NCI-H1417 (cell line): ENCODE measurements at places on chromosomes 7 and 10.

DNA sequence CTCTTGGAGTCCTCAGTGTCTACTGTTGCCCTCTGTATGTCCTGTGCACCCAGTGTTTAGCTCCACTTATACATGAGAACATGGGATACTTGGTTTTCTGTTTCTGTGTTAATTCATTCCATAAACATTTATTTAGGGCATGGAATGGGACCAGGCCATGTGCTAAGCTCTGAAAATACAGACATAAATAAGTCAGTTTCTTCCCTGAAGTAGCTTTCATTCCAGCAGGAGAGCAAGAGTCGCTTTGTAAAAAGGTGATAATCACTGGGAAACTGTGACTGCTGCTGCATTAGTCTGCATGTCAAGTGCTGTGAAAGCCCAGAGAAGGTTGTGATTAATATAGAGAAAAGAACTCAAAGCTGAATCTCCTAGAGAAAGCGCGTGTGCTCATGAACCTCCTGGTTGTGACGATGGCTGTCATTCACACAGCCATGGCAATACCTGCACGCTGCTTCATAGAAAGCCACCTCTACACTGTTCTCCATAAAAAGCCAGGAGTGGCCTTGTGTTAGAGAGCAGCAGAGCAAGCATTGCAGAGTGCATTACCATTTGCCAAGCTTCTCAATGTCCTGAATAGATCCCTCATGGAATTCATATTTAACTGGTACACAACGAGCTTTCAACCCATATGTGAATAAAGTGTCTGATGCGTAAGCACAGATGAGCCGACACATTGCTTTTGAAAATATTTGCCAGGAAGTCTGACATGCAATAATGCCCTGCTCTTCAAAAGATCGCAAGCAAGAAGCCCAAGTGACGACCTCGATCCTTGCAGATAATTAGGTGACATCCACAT is 30.6 kb upstream of the PITRM1 start:
- no peak for DNase-seq

- peak; percentile 27 for DNase-seq
These were observed 11.5 kb upstream of the OGA start for GRCh38 chr10:101829561-101830315.

- no peak for DNase-seq
These were observed at the start of gene MCMBP for GRCh38 chr10:119872610-119872859. TSS of gene MCMBP (minus strand) at chr10:119872843. CDS start at chr10:119872584, 259 bp downstream.

GRCh38 chr7:128940494-128941322 is 3.0 kb downstream of the IRF5 start:
- DNase-seq, result no peak

DNA sequence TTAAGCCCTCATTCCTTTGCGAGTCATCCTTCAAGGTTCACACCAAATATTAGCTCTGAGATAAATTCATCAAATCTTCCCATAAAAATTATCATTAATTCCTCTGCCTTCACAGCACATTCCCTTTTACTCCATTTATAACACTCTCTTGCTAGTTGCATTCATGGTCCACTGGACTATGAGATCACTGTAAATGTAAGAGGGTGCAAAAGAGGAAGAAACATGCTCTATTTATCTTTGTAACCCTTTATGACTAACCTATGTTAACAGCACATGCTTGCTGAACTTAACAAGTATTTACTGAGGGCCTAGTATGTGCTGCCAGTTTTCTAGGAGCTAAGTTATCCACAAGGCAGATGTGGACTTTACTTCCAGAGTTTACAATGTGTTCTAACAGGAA is 86.7 kb upstream of the TMEM168 start:
- DNase-seq, result no peak

- DNase-seq, result no peak
These were observed 347.1 kb upstream of the NRP1 start for GRCh38 chr10:33681595-33681994.

GRCh38 chr10:33863352-33863751 is 528.9 kb upstream of the NRP1 start:
- DNase-seq, result no peak

GRCh38 chr7:128266883-128267594 is 26.0 kb downstream of the LEP start:
- no peak for DNase-seq

- no peak for DNase-seq
These were observed 213.2 kb upstream of the MDFIC start for GRCh38 chr7:114708646-114709045.

- no peak for DNase-seq
These were observed 14.6 kb upstream of the GPR26 start for GRCh38 chr10:123651421-123652047.

- peak; percentile 11 for DNase-seq
These were observed 109.2 kb downstream of the PDGFA start for GRCh38 chr7:410395-410910.

GRCh38 chr10:103845972-103846371 is 9.4 kb downstream of the SH3PXD2A start:
- no peak for DNase-seq
